ENCODE measurements at places on chromosomes 2 and 18.

DNA sequence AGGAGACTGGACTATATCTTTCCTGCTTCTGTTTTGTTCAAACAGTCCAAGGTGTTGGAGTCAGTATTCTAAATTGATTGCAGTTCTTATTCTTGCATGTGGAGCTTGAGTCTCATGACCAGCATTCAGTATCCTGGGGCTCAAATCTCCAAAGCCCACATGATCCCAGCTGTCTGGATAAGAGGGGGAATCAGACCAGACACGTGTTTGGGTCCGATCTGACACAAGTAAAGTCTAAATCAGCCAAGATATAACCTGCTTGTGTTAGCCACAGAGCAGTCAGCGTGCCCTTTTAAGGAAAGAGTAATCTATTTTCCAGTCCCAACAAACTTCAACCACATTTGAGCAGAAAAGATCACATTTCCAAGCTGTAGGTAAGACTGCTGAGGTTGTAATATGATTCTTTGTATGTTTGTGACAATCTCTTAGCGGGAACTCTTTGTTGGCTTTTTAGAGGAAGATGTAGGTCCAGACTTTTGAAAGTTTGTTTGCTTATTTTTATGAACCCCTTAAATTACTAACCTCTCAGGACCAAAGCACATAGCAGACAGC, 334.6 kb downstream of the SLC4A3 start:
- DNase-seq = no peak

DNA sequence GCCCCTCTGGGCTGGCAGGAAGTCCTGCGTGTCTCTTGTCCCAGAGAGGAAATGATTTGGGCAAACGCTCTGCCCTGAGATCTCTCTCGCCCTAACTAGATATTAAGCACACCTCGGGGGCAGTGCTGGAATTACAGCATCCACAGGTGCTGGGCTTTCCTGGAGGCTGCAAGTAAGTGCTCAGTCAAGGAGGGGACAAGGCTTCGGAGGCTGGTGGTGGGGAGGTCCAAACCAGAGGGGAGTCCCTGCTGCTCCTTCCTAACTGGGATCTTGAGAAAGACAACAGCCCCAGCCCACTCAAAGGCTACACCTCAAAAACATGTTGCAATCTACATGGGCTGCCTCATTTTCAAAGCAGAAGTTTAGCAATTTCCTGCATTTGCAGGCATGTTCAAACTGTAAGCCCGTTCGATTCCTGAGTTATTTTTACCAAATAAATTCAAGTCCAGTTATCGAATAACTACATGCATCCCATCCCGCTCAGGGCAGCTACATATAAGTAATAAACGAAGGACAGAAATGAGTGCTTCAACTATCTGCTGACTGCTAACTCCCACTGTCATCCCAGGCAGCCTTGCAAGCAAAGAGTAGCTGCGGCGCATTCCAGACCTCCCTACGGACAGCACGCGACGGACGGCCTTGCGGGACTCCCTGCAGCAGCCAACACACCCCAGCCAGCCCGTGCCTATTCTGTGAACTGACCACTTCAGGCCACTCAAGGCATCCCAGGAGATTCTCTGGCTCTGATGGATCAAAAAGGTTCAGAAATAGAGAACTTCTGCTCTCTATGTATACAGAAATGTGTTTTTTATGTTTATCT, 27.5 kb downstream of the ZNF516 start:
- DNase-seq = no peak

GRCh38 chr2:20164061-20164733, 60.7 kb downstream of the SDC1 start:
- no peak for DNase-seq

DNA sequence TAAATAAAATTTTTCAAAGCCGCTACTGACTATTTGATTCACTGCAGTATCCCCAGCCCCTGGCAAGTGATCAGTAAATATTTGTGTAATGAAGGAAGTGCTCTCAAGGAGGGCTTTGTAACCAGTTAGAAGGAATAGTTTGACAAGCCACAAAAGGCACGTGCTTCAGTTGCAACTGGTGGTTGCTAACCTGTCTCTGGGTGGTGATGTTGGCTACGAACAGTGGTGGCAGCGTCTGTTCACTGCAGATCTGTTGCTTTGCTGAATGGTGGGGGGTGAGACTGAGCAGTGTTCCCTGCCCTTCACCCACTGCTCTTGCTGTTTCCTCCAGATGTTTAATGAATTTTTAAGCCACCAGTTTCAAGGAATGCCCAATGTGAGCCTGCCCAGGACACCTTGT, 73.9 kb upstream of the SIX2 start:
- no peak for DNase-seq

GRCh38 chr2:221465776-221466175, 106.3 kb downstream of the EPHA4 start:
- no peak for DNase-seq

DNA sequence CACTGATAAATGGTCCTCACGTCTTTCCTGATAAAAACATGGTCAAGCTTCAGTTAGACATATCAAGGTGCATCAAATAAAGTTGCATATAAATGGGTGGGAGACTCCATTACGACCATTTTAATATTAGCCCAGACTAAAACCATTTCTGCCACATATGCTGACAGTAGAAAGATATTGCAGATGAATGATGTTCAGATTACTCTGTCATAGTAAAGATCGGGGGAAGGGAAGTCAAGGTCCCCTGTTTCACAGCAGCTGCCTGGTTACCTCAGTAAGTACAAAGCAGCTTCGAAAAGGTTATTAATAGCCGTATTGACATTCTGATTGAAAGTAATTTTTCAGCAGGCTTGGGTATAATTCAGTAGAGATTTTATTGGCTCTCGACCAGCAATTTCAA, 927.7 kb upstream of the CDH2 start:
- DNase-seq = no peak

Data from activated naive CD4-positive, alpha-beta T cell (primary cell).